Suprapubic skin (tissue), 4 donors: ENCODE measurements at places on chromosomes 11 and 22. TPM values are rescaled to one million over a fixed set of nuclear protein-coding genes. Genes with fewer than 3 reads are reported as not detected.

VWCE gene
- total RNA-seq: 1.5 TPM

FOLR2 gene
- total RNA-seq: 4.8 TPM

ISX gene
- total RNA-seq: not detected

STARD10 gene
- total RNA-seq: 83.0 TPM

OR52A1 gene
- total RNA-seq: not detected

PRR33 gene
- not detected for total RNA-seq

GAB2 gene
- total RNA-seq: 28.4 TPM

CYB5R2 gene
- 67.1 TPM for total RNA-seq

RAB38 gene
- 46.1 TPM for total RNA-seq

PDGFD gene
- total RNA-seq: 4.5 TPM

FXYD6 gene
- total RNA-seq: 4.8 TPM

MUC2 gene
- 0.08 TPM for total RNA-seq

GPR83 gene
- 0.30 TPM for total RNA-seq

BTG4 gene
- not detected for total RNA-seq

HYLS1 gene
- total RNA-seq: 3.4 TPM

OR6M1 gene
- total RNA-seq: not detected

KCNQ1 gene
- 0.89 TPM for total RNA-seq

CRY2 gene
- total RNA-seq: 93.4 TPM

BCO2 gene
- total RNA-seq: 1.2 TPM

H19 gene
- total RNA-seq: 62.2 TPM

TIGD3 gene
- total RNA-seq: 0.32 TPM

C11orf86 gene
- total RNA-seq: not detected

KCTD14 gene
- total RNA-seq: 3.7 TPM

VPREB1 gene
- not detected for total RNA-seq

C11orf42 gene
- not detected for total RNA-seq

ROBO3 gene
- 5.2 TPM for total RNA-seq

RASD2 gene
- 1.7 TPM for total RNA-seq

INPP5J gene
- total RNA-seq: 3.2 TPM
